Stimulated activated CD8-positive, alpha-beta memory T cell treated with anti-CD3 and anti-CD28 coated beads, Interleukin-4, amount 100 ng/mL, for 4 hours (primary cell): ENCODE measurements at places on chromosomes 16 and 17.

DNA sequence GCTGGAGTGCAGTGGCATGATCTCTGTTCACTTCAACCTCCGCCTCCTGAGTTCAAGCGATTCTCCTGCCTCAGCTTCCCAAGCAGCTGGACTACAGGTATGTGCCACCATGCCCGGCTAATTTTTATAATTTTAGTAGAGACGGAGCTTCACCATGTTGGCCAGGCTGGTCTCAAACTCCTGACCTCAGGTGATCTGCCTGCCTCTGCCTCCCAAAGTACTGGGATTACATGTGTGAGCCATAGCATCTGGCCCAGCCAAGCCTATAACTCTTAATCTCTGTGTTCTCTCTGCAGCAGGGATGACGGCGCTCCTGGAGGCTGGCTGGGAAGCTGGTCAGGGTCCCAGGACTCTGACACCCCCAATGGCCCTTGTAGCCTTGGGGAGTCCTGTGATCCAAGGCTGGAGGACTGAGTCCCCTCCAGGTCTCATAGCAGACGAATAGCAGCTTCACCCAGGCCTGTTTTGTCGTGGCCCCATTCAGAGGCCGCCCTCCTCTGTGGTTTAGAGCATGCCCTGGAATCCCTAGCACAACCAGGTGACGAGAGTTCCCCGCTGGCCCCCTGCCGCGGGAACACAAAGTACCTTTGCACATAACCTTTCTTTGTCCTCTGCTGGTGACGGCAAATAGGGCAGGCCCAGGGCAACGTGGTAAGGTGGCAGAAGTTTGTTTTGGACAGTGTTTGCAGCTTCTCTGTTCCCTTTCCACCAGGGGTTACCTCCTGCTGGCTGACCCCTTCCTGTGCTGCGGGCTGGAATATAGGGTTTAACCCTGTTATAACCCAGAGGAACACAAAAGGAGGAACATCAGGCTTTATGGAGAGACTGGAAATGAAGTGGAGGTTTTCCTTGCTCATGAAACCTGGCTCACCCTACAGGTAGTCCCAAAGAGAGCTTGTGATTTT, 43.0 kb upstream of the TOB1 start:
- DNase-seq: no peak

DNA sequence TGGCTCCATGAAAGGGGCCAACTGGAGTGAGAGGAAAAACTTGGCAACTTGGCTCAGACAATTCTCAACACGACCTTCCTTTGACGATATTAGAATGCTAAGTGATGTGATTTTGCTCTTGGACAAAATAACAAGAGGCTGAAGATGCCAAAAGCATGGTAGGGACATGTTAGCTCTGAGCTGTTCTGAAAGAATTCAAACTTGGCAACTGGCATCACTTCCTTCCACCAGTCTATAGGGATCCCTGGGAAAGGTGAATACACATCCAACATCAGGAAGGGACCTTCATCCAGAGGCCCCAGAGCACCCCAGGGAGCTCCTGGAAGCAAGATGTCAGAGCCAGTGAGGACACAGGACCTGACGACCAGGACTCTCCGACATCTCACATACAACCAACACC, 4.3 kb downstream of the KRT37 start:
- DNase-seq: no peak

GRCh38 chr17:32759476-32759875, 117.4 kb downstream of the MYO1D start:
- DNase-seq: no peak

DNA sequence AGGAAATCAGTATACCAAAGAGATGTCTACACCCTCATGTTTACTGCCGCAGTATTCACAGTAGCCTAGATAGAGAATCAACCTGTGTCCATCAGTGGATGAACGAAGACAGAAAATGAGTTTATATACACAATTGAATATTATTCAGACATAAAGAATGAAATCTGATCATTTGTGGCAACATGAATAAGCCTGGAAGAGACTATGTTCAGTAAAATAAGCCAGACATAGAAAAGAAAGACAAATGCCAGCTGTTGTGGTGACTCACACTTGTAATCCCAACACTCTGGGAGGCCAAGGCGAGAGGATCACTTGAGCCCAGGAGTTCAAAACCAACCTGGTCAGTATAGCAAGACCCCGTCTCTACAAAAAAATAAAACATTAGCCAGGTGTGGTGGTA, 16.1 kb downstream of the NUDT16L1 start:
- no peak for DNase-seq

DNA sequence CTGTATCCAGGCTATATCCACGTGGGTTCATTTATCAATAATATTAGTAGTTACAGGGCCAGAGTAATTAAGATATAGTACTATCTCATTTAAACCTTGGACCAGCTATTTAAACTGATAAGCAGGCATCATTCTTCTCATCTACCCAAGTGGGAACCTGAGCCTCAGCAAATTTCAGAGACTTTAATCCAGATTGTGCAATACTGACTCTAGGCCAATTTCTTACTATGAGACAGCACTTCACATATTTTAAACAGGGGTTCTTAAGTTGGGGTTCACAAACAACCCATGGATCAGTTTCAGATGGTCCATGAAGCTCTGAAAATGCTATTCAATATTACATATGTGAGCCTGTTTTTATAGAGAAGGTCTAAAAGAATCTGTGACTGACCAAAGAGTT, 302.7 kb upstream of the PSMD7 start:
- DNase-seq: no peak

DNA sequence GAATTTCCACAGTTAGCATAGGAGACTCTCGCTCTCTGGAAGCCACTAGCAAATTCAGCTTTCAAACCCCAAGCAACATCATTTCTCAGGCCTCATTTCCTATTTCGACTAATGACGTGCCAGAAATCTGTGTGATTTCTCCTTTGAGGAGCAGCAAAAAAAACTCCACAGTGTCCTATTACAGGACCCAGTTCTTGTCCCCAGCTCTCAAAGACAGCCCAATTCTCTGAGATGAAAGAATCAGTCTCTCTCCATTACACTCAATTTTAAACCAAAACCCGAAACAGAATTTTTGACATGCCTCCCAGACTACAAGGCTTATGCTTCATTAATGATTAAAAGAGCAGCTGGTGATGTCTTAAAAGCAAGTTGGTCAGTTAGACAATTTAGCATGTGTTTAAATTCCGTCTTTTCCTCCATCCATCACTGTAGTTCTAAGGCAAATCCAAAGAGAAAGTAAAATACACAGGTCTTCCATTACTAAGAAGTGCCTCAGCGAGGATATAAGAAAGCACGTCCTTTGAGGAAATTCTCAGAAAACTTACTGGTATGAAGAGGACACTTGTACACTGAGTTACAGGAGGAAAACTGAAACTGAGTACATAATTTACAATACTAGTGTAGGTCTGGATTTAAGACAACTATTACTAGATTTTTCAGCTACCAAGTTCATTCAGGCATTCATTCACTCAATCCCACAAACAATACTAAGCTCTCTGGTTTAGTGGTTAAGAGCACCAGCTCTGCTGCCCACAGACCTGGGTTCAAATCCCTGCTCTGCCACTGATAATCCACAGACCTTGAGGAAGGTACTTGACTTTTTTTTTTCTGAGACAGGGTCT, 12.5 kb downstream of the TOM1L2 start:
- no peak for DNase-seq

- DNase-seq: no peak
Measured at GRCh38 chr16:12010388-12011251, 34.1 kb downstream of the SNX29 start.

DNA sequence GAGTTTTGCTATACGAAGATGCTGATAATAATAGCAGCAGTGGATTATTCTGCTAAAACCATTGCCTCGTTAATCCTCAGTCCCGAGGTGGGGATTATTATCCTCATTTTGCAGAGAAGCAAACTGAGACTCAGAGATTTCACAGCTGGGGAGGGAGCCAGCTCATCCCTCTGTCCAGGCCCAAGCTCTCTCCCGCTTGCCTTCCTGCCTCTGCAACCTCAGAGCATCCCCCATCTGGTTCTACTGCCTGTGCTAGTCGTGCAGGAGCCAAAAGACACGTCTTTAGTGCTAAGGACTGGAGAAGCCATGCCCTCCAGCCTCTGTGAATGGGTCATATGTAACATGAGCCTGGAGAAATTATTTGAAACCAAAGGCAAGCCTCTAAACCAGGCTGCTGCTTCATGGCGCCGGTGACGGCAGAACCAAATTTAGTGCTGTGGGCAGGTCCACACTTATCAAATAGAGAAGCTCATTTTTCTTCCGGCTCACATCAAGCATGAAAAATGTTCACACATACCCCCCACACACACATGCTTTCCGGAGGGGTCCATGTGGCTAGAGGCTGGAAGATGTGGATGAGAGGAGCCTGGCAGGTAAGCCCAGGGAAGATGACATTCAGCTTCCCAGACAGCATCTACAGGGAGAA, 13.5 kb downstream of the MAPT start:
- DNase-seq: no peak

DNA sequence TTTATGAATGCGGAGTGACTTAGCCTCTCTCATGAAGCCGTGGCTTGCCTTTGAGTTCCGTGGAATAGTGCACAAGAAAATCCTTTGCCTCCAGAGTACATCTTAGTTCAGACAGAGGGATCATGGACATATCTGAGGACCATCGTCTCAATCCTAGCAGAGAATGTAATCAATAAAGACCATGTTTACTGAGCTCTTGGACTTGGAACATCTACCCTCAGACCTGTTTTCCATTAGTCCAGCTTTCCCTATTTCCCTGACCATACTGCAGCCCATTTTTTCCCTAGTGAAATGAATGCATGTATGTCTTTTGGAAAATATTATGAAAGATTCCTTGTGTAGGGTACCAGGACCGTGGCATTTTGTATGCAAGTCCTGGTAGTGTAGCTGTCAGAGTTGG, 90.2 kb downstream of the PLCG2 start:
- no peak for DNase-seq

DNA sequence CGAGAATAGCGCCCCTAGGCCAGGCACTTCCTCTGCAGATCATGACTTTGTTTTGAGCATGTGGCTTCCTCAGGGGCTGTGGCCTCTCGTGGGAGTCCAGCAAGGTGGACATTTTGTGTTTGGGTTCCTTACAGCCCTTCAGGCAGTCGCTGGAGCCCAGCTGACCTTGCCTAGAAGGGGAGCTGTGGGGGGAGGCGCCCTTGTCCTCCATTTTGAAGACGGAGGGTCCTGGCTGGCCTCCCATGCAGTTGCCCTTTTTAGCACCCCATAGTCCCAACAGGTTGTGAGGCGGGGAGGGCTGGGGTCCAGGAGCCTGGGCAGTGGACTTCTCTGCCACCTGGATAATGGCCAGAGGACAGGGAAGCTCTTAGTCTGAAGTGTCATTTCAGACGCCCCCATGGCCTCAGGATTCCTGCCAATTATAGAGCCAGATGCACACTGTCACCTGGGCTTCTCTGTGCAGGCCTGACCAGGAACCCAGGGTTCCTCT, 1.4 kb downstream of the SOST start:
- DNase-seq: no peak

DNA sequence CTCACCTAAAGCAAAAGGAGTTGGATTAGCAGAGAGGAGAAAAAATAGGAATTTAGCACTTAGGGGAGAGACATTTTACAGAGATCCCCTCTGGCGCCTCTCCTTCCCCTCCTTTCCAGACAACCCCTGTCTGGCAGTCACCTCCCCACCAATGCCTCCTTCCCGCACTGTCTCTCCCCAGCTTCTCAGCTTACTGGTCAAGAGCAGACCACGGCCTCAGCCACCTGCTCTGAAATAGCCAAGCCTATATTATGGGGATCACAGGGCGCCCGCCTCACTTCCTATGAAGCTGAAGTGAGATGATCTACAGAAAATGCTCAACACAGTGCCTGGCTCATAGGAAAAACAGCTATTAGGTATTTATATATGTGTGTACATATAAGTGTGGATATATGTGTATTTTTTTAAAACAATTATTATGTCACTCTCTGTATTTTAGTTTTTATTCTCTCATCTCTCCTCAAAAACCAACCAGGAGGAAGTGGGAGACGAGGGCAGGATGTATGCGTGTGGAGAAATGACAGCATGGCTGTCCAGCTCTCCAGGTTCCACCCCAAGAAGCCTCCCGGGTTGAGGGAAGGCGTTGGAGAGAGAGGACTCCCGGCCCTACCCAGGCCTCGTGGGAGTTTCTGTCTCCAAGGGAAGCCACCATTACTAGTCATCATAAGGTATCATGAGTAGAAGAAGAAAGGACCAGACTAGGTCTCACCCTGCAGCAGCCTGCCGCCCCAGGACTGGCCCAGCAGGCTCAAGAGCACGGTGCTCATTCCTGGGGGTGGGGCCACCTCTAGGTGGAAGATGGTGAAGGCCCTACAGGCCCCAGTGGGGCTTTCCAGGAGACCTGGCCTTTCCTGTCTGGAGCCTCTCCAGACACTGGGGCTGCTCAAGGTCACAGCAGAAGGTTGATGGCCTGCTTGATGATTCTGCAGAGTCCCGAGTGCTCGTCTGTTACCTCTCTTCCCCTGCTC, 27.2 kb downstream of the MAP3K14 start:
- no peak for DNase-seq

- DNase-seq: no peak
Measured at GRCh38 chr17:73028299-73028755, 64.2 kb downstream of the SLC39A11 start.

- DNase-seq: no peak
Measured at GRCh38 chr16:89072548-89073130, 21.0 kb upstream of the ACSF3 start.

DNA sequence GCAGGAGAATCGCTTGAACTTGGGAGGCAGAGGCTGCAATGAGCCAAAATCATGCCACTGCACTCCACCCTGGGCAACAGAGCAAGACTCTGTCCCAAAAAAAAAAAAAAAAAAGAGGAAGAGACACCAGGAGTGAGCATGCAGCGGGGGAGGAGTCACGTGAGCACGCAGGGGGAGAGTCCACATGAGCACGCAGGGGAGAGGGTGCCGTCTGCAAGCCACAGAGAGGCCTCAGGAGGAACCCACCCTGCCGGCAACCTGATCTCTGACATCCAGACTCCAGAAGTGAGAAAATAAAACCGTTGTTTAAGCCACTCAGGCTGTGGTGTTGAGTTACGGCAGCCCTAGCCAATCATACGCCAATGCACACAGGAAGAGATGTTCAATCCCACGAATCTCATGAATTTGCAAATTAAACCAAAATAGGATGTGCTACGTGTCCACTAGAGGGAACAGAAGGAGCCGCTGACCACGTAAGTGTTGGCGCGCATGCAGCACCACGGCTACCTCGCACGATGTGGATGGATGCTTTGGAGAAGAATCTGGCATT, 42.2 kb downstream of the CCDC57 start:
- DNase-seq: no peak

GRCh38 chr17:57577751-57578607, 167.1 kb downstream of the CCDC182 start:
- DNase-seq: no peak
